ENCODE measurements at places on chromosomes 12 and 14.
A peak's percentile ranks its signal among the peaks of the same experiment; 100 is the strongest.

DNA sequence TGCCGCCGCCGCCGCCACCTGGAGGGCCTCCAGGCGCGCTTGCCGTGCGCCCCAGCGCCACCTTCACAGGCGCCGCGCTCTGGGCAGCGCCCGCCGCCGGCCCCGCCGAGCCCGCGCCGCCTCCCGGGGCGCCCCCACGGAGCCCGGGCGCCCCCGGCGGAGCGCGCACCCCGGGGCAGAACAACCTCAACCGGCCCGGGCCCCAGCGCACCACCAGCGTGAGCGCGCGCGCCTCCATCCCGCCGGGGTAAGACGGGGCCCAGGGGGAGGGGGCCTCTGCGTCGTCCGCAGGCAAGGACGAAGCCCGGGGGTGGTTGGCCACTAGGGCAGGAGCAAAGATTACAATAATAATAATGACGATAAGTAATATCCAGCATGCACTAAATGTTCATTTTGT lies 21.3 kb downstream of the DTX1 start:
- DNase-seq: no peak

DNA sequence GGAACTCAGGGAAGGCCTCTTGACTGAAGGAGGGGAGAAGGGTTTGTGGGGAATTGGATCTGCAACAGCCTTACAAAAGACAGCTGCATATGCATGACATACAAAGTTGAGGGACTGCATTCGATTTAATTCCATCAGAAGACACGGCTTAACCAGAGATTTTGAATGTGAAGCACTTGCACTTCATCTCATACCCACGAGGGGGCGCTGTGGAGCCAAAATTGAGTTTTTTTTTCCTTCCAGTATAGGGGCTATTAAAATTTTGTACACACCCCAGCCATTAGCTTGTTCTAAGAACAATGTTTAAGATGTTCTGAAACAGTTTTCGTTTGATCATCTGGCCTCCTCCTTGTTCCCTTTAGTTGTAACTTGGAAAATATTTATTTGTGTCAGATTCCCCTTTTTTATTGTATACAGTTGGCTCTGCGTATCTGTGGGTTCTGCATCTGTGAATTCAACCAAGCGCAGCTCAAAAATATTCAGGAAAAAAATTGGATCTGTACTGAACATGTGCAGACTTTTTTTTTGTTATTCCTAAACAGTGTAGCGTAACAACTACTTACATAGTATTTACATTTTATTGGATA lies 1.6 kb downstream of the SUDS3 start:
- DNase-seq: peak; percentile 65

DNA sequence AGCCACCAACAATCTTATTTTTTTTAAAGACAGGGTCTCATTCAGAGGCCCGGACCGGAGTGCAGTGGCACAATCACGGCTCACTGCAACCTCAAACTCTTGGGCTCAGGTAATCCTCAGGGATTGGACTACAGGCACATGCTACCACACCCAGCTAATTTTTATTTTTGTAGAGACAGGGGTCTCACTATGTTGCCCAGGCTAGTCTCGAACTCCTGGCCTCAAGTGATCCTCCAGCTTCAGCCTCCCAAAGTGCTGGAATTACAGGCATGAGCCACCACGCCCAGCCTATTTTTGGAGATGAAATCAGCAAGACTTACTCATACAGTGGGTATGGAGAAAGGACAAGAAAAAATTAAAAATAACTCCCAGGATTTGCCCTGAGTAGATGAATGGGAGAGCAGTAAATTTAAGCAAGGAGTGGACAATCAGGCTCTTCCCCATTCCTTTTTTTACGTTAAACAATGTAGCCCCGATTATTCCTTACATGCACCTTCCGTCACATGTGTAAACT lies 13.2 kb downstream of the FMNL3 start:
- no peak for DNase-seq

- no peak for DNase-seq
Observed at GRCh38 chr12:12983420-12984035, 16.5 kb downstream of the HEBP1 start.

DNA sequence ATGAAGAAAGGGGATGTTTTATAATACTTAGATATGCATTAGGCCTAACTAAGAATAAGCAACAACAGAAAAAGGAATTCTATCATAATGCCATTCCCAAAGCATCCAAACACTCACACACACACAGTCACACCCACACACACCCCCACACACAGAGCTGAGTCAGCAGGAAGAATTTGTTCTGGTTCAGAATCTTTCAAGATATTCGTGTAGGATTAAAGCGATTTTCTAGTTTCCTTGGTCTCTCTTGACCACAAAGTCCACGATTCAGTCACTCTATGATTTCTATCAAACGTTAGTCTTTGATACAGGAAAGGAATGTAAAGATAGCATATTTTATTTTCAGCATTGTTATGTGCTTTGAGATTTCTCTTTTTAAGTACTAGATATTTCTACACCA lies 382.6 kb upstream of the DCN start:
- DNase-seq: no peak

- DNase-seq: no peak
Observed at GRCh38 chr12:117994551-117995438, 21.7 kb upstream of the RFC5 start.

DNA sequence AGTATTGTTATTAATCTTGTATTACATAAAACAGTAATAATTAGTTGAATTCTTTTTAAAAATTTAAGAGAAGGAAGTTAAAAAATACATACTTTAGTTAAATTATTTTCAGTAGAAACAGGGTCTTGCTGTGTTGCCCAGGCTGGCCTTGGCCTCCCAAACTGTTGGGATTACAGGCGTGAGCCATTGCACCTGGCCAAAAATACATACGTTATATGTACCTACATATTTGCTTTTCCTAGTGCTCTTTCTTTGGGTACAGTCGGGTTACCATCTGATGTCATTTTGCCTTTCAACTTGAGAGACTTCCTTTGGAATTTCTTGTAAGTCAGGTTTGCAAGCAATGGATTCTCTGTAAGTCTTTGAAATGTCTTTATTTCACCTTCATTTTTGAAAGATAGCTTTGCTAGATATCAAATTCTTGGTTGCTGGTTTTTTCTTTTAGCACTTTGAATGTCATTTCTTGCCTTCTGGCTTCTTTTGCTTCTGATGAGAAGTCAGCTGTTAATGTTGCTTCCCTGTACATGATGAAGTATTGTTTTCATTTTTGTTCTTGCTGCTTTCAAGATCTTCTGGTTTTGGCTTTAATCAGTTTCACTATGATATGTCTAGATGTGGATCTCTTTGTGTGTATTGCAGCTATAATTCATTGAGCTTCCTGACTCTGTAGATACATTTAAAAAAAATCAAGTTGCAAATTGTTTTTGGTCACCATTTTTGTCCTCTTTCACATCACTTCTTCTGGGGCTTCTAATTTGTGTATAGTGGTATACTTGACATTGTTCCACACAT lies 84.4 kb downstream of the SPATS2 start:
- DNase-seq: no peak

- no peak for DNase-seq
Observed at GRCh38 chr12:71972441-71973074, 33.9 kb downstream of the TPH2 start.

GRCh38 chr12:98420461-98420860 lies 94.9 kb upstream of the TMPO start:
- no peak for DNase-seq

GRCh38 chr12:130011611-130012385 lies 108.0 kb upstream of the TMEM132D start:
- no peak for DNase-seq

DNA sequence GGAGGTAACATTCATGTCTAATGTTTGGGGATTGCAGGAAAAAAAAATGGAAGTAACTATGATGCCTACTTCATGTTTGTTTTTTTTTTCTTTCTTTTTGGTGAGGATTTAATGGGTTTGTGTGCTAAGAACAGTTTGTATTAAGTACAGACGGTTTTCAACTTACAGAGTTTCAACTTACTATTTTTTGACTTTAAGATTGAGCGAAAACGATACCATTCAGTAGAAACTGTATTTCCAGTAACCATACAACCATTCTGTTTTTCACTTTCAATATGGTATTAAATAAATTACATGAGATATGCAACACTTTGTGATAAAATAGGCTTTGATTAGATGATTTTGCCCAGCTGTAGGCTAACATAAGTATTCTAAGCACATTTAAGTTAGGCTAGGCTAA lies 10.4 kb downstream of the TECPR2 start:
- DNase-seq: no peak

- DNase-seq: no peak
Observed at GRCh38 chr12:131766382-131767107, 55.7 kb downstream of the SFSWAP start.

DNA sequence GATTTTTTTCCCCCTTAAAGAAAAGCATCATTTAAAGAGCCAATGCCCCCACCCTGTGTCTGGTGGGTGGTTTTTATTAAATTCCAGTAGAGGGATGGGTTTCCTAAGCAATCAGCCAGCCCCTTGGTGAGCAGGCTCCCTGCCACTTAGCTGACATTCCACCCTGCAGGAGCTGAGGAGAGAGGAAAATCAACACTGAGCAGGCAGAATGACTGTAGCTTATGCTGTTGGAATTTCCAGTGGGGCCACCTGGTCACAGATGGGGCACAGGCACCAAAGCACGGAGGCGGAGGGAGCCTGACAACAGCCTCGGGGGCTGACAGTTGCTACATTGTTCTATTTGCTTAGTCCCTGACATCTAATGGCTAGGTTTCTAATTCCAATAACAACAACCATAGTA lies 127.7 kb downstream of the TMEM30B start:
- no peak for DNase-seq

- DNase-seq: no peak
Observed at GRCh38 chr12:89928467-89928866, 219.8 kb upstream of the ATP2B1 start.

DNA sequence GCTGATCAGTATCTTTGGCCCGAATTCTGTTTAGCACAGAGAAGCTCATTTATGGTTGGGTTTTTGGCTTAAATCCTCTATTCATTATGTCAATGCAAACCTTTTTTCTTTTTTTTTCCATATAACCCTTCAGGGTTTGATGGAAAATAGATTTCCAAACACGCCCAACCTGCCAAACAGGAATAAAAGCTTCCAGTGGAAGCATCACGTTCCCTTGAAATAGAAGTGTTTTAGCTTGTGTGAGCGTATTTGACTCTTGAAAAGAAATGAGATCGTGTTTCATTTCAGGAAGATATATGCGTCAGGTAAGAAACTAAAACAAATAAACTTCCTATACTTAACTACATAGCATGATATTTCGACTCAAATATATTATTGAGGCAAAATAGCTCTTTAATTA lies at the start of gene PIK3C2G:
Gene PIK3C2G (plus strand): TSS at position 246 of the 400 bp plus-strand sequence. CDS start 20,564 bp downstream, outside the sequence.
- DNase-seq: no peak

- no peak for DNase-seq
Observed at GRCh38 chr14:58832095-58832521, 194.3 kb downstream of the DACT1 start.

Data from activated CD8-positive, alpha-beta memory T cell treated with anti-CD3 and anti-CD28 coated beads for 48 hours (primary cell).